Left lung (tissue), 14 donors: ENCODE measurements at places on chromosomes 7 and 10. TPM values are rescaled to one million over a fixed set of nuclear protein-coding genes. Genes with fewer than 3 reads are reported as not detected.

Gene OR2A7
- 5.3 TPM for total RNA-seq

Gene CADPS2
- 34.2 TPM for total RNA-seq

Gene ZNF425
- total RNA-seq = 1.3 TPM

Gene COL1A2
- 859 TPM for total RNA-seq

Gene LRRD1
- 0.09 TPM for total RNA-seq

Gene SPDYE9
- total RNA-seq = not detected
